ENCODE measurements at places on chromosomes 6 and 20. TPM values are rescaled to one million over a fixed set of nuclear protein-coding genes. Genes with fewer than 3 reads are reported as not detected.

- DNase-seq, result no peak
These were observed 109.0 kb downstream of the PRND start for GRCh38 chr20:4830696-4831095.

DNA sequence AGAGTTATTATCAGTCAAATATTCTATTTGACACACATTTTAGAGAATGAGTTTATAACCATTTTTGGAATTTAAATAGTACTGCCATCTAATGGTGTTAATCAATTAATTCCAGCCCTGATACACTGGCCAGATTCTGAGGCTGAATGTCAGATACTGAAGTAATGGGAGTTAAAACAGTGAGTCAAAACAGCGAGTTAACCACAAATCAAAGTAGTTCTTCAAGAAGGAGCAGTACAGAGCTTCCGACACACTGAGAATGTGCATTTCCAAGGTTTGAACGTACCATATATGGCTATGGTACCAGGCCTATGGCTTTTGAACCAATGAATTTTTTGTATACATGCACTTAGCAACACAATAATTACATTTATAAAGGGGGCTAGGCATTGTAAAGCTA, 11.3 kb upstream of the CEP43 start:
- no peak for DNase-seq

DNA sequence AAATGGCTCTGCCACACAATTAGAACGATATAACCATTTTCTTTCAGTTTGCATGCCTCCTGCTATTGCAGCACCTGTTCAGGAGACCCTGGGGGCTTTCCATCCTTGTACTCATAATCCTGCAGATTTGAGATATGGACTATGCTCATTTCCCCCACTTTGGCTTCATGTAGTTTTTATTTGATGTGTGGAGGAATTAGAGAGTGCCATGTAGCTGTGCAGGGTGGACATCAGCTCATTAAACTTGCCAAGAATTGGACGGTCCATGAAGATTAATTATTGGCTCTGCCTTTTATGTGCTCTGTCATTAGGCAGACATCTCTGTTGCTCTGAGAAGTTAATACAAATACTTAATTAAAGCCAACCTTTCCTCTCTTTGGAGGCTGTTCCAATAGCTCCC, 66.2 kb upstream of the CD83 start:
- DNase-seq, result no peak

DNA sequence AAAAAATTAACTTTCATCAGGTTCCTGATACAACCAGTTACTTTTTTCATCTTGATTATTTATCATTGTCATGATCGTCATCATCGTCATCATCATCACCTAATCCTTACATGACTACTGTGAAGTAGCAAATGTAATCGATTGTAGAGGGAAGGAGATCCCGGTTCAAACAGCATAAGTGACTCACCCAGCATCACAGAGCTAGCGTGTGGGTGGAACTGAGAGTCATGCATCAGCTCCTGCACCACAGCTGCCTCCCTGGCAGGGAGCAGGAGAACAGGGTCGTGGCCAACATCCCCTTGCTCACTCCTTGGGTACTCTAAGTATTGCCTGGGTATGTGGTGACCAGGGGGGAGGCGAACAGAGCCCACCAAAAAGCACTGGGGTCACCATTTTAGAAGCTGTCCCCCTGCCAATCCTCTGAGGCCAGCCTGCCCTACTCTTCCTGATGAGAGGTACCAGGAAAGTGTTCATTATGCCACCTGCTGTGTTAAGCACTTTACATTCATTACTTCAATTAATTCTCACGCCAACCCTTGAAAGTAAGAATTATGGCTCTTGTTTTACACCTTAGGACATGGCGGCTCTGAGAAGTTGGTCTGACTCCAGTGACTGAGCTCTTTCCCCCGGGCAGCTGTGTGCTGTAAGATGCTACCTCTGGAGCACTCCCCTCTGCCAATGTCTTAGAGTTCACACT, 425.2 kb downstream of the CD83 start:
- DNase-seq, result peak; percentile 24

GRCh38 chr6:38512211-38512610, 127.5 kb downstream of the BTBD9 start:
- no peak for DNase-seq

- peak; percentile 70 for DNase-seq
These were observed 367 bp upstream of the PCIF1 start for GRCh38 chr20:45934046-45934585.

DNA sequence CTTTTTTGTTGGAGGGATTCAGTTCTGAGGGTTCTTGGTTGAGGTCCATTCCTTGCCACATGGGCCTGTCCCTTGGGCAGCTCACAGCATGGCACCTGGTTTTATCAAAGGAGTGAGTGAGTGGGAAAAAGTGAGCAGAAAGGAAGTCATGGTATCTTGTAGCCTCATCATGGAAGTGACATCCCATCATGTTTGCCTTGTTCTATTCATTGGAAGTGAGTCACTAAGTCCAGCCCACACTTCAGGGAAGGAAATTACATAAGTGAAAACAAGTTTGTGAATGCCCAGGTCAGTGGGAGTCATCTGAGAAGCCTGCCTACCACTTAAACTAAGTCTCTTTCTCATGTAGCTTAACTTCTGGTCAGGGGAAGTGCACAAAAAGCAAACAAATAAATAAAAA, 32.8 kb upstream of the ZNFX1 start:
- DNase-seq, result no peak

DNA sequence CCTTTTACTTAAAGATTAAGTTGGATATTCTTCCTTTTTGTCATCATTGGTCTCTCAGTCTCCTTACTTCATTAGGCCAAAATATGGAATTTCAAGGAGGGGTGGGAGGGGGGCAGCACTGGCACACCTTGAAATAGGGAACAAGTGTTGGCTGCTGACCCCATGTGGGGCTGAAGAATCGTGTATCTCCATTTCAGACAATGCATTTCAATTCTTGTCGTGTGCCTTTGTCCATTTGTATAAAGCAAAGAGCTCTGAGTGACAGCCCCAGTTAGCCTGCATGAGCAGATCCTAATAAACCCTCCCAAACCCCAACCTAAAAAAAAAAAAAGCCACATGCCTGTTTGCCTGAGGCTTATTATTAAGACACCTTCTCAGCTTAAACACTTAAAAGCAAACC, 1.0 kb upstream of the TFAP2D start:
- no peak for DNase-seq

GRCh38 chr6:108902382-108902792, 54.2 kb downstream of the ARMC2 start:
- DNase-seq, result no peak

DNA sequence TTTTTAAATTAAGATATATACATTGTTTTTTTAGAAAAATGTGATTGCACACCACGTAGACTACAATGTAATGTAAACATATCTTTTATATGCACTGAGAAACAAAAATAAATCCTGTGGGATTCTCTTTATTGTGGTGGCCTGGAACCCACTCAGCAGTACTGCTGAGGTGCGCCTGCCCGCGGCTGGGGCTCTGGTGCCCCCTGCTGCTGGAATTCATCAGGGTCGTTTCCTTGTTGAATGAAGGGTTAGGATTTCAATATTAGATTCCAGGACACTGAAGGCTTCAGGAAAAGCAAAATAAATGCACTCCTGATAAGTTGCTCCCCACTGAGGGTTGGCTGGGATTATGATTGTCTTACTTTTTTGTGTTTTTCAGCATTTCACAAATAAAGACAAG, 175.8 kb upstream of the GGTLC1 start:
- DNase-seq, result peak; percentile 52

DNA sequence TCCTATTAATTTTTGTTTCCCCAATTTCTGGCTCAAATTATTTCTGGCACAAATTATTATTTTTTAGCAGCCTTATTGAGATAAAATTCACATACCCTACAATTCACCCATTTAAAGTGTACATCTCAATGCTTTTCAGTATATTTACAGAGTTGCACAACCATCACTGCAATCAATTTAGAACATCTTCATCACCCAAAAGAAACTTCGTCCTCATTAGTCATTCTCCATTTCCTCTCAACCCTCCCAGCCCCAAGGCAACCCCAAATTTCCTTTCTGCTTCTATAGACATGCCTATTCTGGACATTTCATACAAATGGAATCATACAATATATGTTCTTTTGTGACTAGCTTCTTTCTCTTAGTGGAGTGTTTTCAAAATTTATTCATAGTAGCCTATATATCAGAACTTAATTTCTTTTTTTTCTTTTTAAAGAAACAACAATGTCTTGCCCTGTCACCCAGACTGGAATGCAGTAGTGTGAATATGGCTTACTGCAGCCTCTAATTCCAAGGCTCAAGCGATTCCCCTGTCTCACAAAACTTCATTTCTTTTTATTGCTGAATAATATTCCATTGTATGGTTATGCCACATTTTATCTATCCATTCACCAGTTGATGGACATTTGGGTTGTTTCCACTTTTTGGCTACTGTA, 84.5 kb downstream of the DNAH8 start:
- DNase-seq, result no peak

DNA sequence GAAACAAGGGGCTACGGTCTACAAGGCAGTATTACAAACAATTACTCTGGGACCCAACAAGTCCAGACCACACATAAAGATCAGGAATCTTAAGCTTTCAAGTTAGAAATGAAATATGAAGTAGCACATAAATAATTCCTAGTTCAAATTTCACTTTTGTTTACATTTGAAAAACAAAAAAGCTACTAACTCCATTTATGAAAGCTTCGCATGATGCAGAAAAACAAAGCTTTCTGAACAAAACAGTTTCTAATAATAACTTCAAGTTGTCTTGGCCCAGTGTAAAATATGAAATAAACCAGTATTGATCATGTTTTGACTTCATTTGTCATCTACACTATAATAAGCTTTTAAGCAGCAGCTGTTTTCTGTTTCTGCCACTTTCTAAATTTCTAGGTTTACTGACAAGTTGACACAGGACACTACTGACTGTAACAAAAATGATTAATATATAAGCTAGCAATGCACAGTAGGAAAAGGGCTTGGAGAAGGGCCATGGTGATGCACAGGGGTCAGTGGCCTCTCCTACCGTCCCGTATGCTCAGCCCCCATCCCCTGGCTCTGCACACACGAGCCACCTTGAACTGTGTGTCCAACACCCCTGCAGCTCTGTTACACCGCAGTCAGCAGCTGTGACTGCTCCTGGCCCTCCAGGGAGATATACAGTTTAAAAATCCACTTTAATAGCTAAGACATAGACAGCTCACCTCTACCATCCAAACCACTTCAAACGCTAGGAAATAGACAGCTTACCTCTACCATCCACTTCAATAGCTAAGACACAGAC, 13.3 kb upstream of the RAB22A start:
- no peak for DNase-seq

DNA sequence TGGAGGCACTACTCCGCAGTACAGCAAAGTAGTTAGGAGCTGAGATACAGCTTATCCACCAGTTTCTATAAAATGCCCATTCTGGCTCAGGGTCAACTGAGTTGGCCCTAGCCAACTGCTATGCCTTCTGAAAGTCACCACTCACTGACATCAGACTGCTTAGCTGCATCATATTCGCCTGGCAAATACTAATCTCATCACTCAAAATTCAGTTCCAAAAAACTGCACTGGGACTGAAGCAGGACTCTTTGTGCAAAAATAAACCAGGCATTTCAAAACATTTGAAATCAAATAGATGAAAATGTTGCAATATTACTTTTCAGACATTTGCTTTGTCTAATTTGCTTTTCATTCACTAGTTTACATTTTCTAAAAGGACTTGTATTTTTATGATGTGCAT, 230.0 kb downstream of the ALDH8A1 start:
- DNase-seq, result no peak

DNA sequence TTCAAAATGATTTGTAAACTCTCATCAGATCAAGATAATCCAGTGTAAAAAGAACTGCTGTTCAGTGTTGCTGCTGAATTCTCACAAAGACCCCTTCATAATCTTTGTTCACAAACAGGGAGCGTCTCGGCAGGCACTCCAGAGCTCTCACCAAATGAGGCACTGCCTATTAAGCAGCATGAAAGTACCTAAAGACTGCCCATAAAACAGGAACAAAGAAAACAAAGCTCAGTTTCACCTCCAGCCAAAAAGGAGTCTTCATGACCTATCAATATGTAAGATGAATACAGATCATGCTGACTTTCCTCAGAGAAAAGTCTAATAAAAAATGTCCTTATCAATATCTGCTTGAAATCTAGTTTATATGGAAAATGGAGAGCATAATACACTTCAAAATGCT, 41.8 kb downstream of the GPR63 start:
- no peak for DNase-seq

- DNase-seq, result no peak
These were observed 59.5 kb upstream of the GGTLC1 start for GRCh38 chr20:24048024-24048611.

GRCh38 chr6:169269180-169270076, 15.8 kb upstream of the THBS2 start:
- no peak for DNase-seq

GRCh38 chr20:43540673-43541060, 18.2 kb upstream of the SGK2 start:
- DNase-seq, result no peak

DNA sequence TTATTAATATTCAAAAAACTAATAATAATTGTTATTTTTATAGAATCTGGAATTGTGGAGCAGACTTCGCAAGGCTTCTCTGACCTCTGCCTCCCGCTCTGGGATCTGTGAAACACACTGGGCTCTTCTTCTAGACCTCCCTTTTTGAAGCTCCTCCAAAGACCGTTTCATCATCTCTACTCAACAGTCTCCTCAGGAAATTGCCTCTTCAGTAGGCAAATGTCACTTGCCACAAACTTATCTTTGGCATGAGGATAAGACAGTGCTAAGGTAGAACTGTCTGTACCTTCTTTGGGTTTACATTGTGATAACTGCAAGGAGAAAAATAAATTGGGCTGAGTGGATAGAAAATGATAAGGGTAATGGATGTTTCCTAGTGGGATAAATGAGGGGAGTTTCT, 2.3 kb upstream of the MAS1L start:
- DNase-seq, result peak; percentile 6

DNA sequence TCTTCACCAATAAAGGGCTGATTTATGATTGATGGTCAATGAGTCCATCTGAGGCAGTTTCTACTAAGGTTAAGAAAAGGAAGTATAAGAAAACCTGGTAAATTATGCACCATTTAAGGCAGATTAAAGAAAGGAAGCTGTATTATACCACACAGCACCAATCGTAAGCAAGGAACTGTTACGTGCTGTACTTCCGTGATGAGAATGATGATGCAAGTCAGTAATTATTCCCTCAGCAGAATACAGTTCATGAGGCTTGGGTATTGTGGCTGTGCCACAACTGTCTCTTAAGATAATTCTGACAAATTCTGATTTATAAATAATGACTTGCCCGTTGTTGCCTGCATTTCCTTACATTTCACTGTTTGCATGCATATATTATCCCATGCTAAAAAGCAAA, 699.0 kb downstream of the HDGFL1 start:
- no peak for DNase-seq

LTB gene
- 613 TPM for total RNA-seq

FNDC1 gene
- not detected for total RNA-seq

STX16 gene
- 128 TPM for total RNA-seq

ZNF831 gene
- 9.2 TPM for total RNA-seq

CDKN1A gene
- total RNA-seq, result 44.2 TPM

SAMD10 gene
- 12.5 TPM for total RNA-seq

GLP1R gene
- not detected for total RNA-seq

ARMH2 gene
- 1.7 TPM for total RNA-seq

SEMG1 gene
- total RNA-seq, result not detected

LYRM4 gene
- 28.9 TPM for total RNA-seq

PLAGL1 gene
- 7.7 TPM for total RNA-seq

Measured in activated CD8-positive, alpha-beta T cell treated with anti-CD3 and anti-CD28 coated beads, Interleukin-2, amount 10 ng/mL, durations not matched to agents 7 days and 5 days (primary cell).